Stimulated activated CD4-positive, alpha-beta T cell treated with anti-CD3 and anti-CD28 coated beads, TNF-alpha, amount 100 ng/mL, for 48 hours (primary cell): ENCODE measurements at places on chromosomes 7 and 10.

GRCh38 chr7:76063525-76063924 is 15.6 kb downstream of the MDH2 start:
- DNase-seq = no peak

GRCh38 chr10:34523017-34523767 is 291.9 kb downstream of the PARD3 start:
- DNase-seq = no peak

DNA sequence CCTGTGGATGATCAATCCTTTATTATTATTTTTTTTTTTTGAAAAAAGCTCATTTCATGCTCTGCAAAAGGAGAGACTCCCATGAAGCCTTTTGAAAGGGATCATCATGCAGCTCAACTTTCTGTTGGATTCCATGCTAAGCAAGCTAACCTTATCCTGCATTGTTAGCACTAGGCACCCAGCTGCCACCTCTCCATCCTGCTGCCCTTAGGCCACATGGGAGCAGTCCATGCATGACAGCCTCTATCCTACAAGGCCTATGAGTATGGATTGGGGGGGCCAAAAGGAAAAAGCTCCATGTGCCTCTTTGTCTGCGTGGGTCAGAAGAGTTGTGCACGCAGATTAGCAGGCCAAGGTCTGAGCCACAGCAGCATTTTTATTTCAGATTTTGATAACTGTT is 19.2 kb downstream of the SMNDC1 start:
- no peak for DNase-seq

GRCh38 chr10:73894245-73894971 is 16.5 kb upstream of the PLAU start:
- DNase-seq = no peak

DNA sequence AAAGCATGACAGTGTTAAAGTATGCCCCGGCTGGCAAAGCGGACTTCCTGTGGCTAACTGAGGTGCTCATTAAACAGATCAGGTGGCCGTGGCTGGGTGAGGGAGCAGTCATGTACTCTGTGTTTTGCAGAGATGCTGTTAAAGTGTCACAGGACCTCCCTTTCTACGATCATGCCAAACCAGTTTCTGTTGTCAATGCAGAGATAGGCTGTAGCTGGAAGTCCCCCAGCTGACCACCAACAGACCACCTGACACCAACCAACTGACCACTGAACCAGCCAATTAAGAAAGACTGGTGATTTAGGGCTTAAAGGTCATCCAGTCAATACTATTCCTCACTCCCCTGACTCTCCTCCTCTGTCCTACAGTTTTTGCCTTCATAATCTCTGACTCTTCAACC is 431.1 kb upstream of the LRGUK start:
- no peak for DNase-seq

- DNase-seq = no peak
Measured at GRCh38 chr7:134806197-134806596, 26.8 kb downstream of the CALD1 start.

GRCh38 chr10:62433181-62433692 is 59.1 kb downstream of the ZNF365 start:
- DNase-seq = peak; percentile 53

- DNase-seq = no peak
Measured at GRCh38 chr10:22610610-22611009, 103.8 kb downstream of the PIP4K2A start.

- peak; percentile 67 for DNase-seq
Measured at GRCh38 chr7:129948877-129949291, 3.9 kb downstream of the UBE2H start.

DNA sequence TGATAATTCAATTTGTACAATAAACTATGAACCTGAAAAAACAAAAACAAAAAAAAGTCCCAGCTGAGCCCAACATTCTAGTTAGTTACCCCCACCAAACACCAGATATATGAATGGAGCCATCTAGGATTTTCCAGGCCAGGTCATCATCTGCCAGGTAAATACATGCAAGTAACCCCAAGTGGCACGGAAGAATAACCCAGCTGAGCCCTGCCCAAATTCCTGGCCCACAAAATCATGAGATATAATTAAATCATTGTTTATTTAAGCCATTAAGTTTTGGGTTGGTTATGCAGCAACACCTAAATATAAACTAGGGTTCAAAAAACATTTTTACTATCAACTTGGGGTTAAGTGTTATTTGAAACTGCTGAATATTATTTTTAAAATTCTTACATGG is 19.0 kb downstream of the PARD3 start:
- DNase-seq = no peak

GRCh38 chr10:67912331-67912946 is 28.0 kb downstream of the SIRT1 start:
- DNase-seq = no peak

DNA sequence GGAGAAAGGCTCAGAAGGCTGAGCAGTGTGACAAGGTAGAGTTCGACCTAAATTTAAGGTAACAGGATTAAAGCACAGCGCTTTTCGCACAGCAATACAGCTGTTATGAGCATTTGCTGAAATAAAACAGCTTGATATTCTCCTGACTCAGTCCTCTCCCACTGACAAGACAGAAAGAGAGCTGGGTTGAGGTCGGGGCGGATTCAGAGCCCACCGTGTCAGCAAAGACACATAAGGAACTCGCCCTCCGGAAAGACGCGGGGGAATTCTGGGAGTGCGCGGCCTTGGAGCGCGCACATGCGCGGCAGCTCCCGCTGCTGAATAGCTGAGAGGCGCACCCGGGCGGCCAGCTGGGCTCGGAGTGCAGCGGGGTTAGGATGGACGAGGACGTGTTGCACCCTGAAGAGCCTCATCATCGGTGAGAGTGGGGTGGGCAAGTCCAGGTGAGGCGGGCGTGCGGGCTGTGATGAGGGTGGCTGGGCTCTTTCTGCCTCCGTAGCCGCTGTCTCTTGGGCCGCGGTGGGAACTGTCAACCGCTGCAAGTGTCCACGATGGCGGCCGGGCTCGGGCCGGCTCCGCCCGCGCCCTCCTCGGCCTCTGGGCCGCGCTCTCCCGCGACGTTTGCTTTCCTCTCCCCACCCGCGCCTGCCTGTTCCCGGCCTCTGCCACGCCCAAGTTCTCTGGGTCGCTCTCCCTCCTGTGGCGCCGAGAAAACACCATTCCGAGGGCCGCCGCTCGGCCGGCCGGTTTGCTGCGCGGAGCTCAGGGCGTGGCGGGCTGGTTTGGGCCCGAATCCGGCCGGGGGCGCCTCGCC is 120.6 kb downstream of the LYZL1 start:
- no peak for DNase-seq

- no peak for DNase-seq
Measured at GRCh38 chr7:115831371-115831770, 199.2 kb downstream of the TFEC start.

GRCh38 chr10:110511734-110512449 is 14.2 kb downstream of the DUSP5 start:
- no peak for DNase-seq

GRCh38 chr10:92045641-92046106 is 122.1 kb downstream of the BTAF1 start:
- DNase-seq = no peak

- DNase-seq = no peak
Measured at GRCh38 chr10:102243309-102243708, 2.0 kb upstream of the PITX3 start.

- no peak for DNase-seq
Measured at GRCh38 chr7:3393862-3394261, 92.8 kb downstream of the SDK1 start.

GRCh38 chr10:89555688-89556445 is 20.5 kb upstream of the SLC16A12 start:
- no peak for DNase-seq

GRCh38 chr10:56881218-56881617 is 520.2 kb upstream of the ZWINT start:
- DNase-seq = no peak

DNA sequence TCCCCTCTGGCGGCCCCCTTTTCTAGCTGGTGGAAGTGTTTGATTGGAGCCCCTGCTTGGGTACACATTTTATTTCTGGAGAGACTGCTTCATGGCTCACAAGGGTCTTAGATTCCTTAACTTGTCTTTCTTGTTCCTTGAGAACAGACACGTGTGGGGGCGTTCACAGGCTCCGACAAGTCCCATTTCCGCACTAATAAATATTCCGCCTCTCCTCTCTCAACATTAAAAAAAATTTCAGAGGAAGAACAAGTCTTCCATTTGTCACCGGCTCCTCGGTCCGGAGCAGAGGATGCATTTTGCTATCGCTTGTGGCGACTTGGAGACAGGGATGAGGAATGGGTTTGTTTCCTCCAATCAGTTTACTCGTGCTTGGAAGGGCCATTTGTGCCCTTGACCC is 134.0 kb upstream of the PODXL start:
- DNase-seq = no peak

DNA sequence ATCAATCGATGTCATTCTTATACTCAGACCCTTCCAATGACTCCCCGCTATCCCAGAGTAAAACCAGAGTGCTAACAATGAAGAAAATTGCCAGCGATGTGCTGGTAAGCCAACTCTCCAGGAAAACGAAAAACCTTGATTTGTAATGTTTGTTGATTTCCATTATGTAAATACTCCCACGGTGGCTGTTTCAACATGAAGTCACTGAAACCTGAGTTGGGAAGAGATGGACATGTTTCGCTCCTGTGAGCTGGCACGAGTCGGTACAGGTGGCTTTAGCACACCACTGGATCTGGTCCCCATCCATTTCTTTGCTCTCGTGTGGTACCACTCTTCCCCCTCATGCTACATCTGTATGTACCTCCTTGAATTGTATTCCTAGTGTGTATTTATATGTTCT is 52.9 kb downstream of the AP3M1 start:
- no peak for DNase-seq

DNA sequence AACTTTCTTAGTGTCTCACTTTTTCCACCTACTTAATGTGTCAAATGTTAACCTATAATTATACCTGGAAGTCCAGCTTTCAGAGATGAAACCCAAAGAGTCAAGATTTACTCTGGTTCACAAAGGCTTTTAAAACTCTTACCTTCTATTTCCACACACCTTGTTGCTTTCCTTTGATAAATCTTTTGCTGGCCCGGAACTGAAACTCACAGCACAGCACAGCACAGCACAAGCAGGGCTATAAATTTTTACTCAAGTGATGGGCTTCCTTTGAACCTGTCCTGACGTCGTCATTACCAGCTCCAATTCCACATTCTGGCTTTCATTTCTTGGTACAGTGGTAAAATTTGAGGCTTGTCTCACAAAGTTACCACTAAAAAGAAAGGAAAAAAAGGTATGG is 861.0 kb downstream of the SORCS3 start:
- DNase-seq = no peak

DNA sequence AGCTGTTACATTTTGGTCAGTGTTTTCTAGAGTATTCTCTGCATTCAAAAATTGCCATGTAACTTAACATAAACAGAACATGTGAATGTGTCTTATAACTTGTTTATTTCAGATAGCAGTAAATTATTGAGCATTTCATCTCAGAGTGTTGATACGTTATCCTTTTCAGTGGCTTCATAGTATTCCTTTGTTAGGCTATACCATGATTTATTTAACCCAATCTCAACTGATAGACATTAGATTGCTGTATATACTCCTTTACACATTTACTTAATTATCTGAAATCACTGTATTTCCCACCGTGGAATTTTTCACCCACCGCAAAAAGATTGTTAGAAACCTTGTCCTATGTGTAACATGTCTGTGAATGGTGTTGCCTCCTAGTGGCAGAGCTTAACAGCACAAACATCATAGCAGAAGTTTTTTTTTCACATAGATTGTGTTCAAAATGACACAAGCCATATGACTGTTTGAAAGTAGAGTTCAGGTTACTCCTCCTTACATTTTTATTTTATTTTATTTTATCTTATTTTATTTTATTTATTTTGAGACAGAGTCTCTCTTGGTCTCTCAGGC is 21.4 kb downstream of the SLF2 start:
- no peak for DNase-seq

DNA sequence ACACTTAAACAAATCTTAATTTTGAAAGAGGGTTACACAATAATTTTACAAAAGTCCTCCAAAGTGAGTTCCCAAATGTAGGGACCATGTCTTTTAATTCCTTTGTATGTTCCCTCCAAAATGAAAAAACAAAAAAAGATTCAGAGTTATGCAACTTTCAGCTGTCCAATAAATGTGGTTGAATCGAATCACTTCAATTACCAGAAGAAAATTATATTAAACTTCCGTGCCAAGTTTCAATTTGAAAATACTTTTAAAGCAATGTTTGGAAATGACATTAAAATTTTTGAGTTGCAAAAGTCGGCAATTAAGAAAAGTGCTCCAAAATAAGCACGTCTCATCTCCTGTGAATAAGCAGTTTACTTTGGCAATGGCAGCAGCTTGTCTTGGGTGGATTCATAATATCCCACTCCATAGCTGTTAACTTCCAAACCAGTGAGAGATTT is 60.3 kb upstream of the C1GALT1 start:
- no peak for DNase-seq

- DNase-seq = peak; percentile 55
Measured at GRCh38 chr10:84205049-84205852, 10.9 kb downstream of the CDHR1 start.

- DNase-seq = no peak
Measured at GRCh38 chr10:78460204-78460603, 426.5 kb downstream of the RPS24 start.

GRCh38 chr10:75043256-75044131 is 68.0 kb upstream of the SAMD8 start:
- peak; percentile 29 for DNase-seq

- no peak for DNase-seq
Measured at GRCh38 chr7:27200761-27201579, 1.1 kb upstream of the HOXA13 start.

DNA sequence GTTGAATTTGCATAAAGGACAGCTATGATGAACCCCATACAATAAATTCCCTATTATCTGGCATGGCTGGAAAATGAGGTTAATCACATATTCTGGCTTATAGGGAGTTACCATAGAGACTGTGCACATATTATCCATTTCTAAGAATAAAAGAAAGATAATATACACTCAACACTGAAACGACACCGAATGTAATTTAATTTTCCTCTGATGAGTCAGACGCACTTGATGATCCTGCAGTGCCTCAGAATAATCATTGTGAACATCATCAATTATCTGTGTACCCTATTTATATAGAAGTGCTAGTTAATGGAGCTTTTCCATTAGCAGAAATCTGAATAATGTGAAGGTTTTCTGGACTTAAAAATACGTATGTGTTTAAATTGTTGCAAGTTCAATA is 60.2 kb downstream of the SGCE start:
- no peak for DNase-seq

GRCh38 chr7:144437370-144438191 is 34.1 kb upstream of the NOBOX start:
- DNase-seq = peak; percentile 14

GRCh38 chr10:23362879-23363792 is 18.5 kb upstream of the C10orf67 start:
- DNase-seq = no peak

GRCh38 chr7:104271948-104272347 is 56.5 kb upstream of the LHFPL3 start:
- no peak for DNase-seq

- DNase-seq = no peak
Measured at GRCh38 chr7:136530831-136531230, 337.6 kb upstream of the CHRM2 start.

DNA sequence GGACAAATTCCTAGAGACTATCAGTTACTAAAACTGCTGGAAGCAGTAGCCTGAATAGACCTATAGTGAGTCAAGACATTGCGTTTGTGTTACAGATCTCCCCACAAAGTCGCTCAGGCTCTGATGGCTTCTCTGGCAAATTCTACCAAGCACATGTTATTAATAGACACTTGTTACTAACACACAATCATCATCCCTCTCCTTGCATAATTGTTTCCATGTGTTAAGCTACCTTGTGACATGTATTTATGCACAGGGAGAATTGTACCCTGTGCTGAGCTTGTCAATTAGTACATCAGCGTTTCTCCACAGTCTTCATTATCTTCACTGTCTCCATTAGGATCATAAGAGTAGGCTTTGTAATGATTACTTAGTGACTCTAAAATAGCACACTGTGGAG is 31.2 kb downstream of the DYNC2I1 start:
- DNase-seq = no peak
